Liver (tissue), 10 donors: ENCODE measurements at places on chromosomes 6 and 20. TPM values are rescaled to one million over a fixed set of nuclear protein-coding genes. Genes with fewer than 3 reads are reported as not detected.

SLC16A10 gene
- 16.7 TPM for total RNA-seq

PHF20 gene
- 10.7 TPM for total RNA-seq

PTGIS gene
- total RNA-seq, result 6.3 TPM

PKHD1 gene
- 5.6 TPM for total RNA-seq

GRM4 gene
- not detected for total RNA-seq

CRISP3 gene
- total RNA-seq, result 1.1 TPM

MOXD1 gene
- total RNA-seq, result 0.23 TPM

SLC52A3 gene
- total RNA-seq, result 0.08 TPM

TRIM40 gene
- total RNA-seq, result 0.51 TPM

SEMG1 gene
- not detected for total RNA-seq

LY6G6F gene
- total RNA-seq, result 0.08 TPM

PBOV1 gene
- not detected for total RNA-seq

DNA sequence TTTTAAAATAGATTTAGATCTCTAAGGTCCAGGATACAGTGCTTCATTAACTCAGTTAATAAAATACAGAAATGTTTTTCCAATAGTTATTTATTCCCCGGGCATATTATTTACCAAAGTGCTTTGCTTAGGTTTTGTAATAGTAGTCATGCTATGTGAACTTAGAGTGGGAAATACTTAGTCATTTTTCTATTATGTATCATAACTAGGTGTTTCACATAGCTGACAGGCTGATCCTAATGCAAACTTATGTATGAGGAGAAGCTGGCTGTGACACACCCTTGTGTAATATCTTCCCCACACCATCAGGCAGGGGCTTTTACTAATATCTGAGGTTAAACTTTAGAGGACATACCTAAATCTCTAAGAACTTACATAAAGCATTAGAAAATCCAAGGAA is 277.7 kb upstream of the RIMS1 start:
- no peak for DNase-seq

GRCh38 chr6:156348849-156349248 is 428.3 kb upstream of the ARID1B start:
- DNase-seq, result no peak

GRCh38 chr6:166683477-166683876 is 56.4 kb upstream of the RPS6KA2 start:
- no peak for DNase-seq

- DNase-seq, result peak; percentile 37
These were observed 221.8 kb downstream of the FRK start for GRCh38 chr6:115838763-115839401.

DNA sequence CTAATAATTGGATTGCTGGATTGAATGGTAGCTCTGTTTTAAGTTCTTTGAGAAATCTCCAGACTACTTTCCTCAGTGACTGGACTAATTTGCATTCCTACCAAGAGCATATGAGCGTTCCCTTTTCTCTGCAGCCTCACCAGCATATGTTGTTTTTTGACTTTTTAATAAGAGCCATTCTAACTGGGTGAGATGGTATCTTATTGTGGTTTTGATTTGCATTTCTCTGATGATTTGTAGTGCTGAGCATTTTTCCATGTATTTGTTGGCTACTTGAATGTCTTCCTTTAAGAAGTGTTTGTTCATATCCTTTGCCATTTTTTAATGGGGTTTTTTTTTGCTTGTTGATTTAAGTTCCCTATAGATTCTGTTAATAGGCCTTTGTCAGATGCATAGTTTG is 94.7 kb upstream of the AHI1 start:
- DNase-seq, result no peak

- DNase-seq, result peak; percentile 39
These were observed 778 bp upstream of the LIN28B start for GRCh38 chr6:104955927-104956730.

DNA sequence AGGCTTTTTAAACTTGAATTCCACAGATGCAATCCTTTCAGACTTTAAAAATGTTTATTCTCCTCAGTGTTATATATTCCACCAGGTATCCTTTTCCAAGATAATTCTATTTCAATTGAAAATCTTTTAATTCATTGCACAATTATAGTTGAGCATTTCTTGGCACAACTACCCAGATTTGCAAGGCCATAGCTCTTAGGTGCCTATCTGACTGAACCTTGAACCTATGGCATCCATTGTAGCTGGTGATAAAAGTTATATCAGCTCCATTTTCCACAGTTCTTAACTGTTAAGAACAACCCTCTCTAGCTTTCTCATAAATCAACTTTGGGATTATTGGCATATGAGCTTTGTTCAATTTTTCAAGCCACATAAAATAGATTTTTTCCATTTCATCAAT is 42.4 kb downstream of the PACRG start:
- no peak for DNase-seq

DNA sequence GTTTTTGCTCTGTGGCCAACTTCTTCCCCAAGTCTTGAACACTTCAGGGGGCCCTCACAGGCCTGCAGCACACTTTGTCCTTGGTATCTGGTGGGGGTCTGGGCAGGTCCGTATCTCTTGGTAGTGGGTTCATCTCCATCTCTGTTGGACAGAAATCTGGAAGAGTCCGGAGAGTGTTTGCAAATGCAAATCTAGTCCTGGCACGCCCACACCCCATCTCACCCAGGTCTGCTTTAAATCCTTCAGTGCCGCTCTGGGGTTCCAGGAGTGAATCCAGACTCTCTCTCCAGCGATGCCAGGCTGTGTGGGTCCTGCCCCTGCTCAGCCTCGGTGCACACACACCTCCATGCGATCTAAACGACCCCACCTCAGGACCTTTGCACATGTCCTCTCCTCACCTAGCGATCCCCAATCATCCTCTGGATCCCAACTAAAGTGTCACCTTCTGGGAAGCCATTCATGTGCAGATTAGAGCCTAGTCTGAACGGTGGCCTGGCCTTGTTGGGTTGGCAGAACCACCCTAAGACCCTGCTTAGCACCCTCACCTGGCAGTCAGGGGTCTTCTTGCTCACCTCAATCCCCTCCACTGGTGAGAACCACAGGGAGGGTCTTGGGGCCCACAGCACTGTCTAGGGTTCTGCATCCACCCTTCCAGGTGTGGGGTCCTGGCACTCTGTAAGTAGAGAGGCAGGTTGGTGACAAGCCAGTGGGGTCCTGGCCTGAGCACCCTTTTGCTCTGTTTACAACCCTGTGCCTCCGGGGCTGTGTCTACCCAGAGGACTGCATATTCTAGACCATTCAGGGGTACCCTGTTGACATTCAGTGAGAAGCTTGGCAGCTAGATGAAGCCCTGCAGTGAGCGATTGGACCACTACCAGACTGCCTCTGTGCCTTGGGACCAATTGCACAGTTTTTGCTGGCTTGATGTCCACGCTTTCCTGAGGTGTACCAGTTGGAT is 100.8 kb downstream of the SYCP2 start:
- DNase-seq, result peak; percentile 27

DNA sequence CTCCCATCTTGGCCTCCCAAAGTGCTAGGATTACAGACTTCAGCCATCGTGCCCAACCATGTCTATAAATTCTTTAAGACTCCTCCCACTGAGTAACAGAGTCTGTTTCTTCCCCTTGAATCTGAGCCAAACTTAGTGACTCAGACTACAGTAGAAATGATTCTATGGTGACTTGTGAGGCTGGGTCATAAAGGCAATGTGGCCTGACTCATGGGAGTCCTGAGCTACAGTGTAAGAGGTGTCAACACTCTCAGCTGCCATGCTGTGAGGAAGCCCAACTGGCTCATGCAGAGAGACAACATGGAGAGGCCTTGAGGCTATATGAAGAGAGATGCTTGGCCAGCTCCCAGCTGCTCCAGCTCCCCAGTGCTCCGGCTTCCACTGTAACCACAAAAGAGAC is 5.2 kb upstream of the NRSN2 start:
- DNase-seq, result no peak

DNA sequence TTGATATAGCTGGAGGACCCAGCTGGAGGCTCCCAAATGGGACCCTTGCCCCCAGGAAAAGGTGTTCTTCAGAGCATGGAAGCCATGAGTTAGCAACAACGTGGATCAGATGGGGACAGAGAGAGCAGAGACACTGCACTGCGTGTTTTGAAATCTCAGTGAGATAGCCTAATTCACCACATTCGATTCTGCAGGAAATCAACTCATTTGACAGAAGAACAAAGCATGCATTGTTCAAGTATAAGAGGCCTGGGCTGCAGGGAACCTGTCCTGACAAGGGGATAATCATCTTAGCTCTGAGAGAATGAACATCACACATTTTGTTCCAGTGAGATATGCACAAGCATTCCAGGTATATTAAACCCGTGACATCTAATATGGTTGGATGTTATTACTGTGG is 450.2 kb downstream of the CDH26 start:
- no peak for DNase-seq

DNA sequence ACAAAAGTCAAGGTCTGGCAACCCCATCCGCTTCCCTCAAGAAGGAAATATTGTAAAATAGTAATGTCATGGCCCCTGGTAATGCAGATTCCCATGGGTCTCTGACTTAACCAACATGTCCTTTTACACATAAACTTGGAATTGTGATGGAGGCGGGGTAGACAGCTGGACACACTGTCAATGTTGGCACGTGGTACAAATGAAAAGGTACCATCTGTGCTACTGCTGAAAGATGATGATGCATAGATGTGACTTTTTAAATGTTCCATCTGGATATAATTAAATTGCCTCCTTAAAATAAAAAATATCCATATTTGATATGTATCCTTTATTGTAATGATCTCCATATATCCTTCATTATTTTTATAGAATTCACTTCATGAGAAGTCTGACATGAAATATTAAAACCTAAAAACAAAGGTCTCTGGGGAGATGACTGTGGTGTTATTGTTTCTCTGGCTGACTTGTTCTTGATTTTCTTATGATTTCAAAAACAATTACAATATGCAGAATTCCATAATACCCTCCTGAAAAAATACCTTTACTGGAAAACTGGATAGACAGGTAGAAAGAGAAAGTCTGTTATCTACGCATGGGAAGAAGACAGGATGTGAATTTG is 104.5 kb downstream of the MKKS start:
- DNase-seq, result no peak

DNA sequence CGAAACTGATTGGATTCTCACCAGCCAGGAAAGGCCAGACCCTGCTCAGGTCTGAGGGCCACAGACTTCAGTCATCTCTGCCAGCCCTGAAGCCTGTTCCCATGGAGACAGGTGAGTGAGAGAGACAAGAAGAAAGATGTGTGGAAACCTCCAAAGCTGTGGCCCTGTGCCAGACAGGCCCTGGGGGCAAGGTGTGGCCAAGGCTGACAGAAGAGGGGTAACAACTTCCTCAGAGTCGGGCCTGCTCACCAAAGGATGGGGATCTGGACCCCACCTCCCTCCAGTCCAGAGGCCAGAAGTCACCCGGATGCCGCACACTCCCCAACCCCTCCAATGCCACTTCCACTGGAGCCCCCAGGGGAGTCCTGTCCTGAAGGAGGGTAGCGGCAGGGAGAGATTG is 73.6 kb downstream of the MDGA1 start:
- DNase-seq, result no peak
